ENCODE measurements at places on chromosomes 2 and 18.

- H3K27me3 ChIP-seq, result no peaks in the 10 kb centered on the region
- DNase-seq, result no peak
- no peak overlapping the region for H3K27ac ChIP-seq
- no peaks in the 10 kb centered on the region for H3K4me1 ChIP-seq
- H3K36me3 ChIP-seq, result no peaks in the 10 kb centered on the region
- no peak overlapping the region for H3K4me3 ChIP-seq
Measured at GRCh38 chr2:149799013-149799705, 211.6 kb upstream of the MMADHC start.

- no peaks in the 10 kb centered on the region for H3K27me3 ChIP-seq
- no peak overlapping the region for H3K27ac ChIP-seq
- no peak for DNase-seq
- H3K4me1 ChIP-seq, result no peaks in the 10 kb centered on the region
- H3K4me3 ChIP-seq, result no peak overlapping the region
Measured at GRCh38 chr2:96701636-96702035, 38.2 kb downstream of the LMAN2L start.

GRCh38 chr2:8638327-8638726, 43.5 kb upstream of the ID2 start:
- no peaks in the 10 kb centered on the region for H3K36me3 ChIP-seq
- no peak overlapping the region for H3K4me3 ChIP-seq
- no peak for DNase-seq
- H3K27ac ChIP-seq, result no peak overlapping the region
- H3K27me3 ChIP-seq, result no peaks in the 10 kb centered on the region
- peaks cover 17% of the 10 kb centered on the region for H3K4me1 ChIP-seq

- H3K4me3 ChIP-seq, result no peak overlapping the region
- H3K36me3 ChIP-seq, result no peaks in the 10 kb centered on the region
- DNase-seq, result no peak
- H3K27me3 ChIP-seq, result no peaks in the 10 kb centered on the region
Measured at GRCh38 chr18:44474591-44474990, 206.1 kb upstream of the SETBP1 start.

DNA sequence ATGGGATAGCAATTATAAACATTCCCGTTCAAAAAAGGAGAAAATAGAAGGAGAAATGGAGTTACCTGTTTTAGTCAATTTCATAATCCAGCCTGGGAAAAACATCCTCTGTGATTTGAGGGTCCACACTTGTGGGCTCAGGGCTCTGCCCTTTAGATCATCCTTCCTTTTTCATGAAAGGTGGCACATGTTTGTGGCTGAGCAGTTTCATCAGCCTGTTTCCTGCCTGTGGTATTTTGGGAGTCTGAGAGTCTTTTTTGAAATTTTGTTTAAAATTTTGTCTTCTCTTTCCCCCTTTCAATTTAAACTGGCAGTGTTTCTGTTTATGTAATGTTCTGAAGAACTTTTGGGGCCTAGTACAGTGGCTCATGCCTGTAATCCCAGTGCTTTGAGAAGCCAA, 84.0 kb downstream of the KIAA1328 start:
- H3K27me3 ChIP-seq, result no peaks in the 10 kb centered on the region
- no peak overlapping the region for H3K27ac ChIP-seq
- H3K36me3 ChIP-seq, result no peaks in the 10 kb centered on the region
- no peaks in the 10 kb centered on the region for H3K4me1 ChIP-seq
- H3K4me3 ChIP-seq, result no peak overlapping the region

Measured in lower lobe of right lung (tissue), 2 donors.